ENCODE measurements at places on chromosomes 2 and 18.

DNA sequence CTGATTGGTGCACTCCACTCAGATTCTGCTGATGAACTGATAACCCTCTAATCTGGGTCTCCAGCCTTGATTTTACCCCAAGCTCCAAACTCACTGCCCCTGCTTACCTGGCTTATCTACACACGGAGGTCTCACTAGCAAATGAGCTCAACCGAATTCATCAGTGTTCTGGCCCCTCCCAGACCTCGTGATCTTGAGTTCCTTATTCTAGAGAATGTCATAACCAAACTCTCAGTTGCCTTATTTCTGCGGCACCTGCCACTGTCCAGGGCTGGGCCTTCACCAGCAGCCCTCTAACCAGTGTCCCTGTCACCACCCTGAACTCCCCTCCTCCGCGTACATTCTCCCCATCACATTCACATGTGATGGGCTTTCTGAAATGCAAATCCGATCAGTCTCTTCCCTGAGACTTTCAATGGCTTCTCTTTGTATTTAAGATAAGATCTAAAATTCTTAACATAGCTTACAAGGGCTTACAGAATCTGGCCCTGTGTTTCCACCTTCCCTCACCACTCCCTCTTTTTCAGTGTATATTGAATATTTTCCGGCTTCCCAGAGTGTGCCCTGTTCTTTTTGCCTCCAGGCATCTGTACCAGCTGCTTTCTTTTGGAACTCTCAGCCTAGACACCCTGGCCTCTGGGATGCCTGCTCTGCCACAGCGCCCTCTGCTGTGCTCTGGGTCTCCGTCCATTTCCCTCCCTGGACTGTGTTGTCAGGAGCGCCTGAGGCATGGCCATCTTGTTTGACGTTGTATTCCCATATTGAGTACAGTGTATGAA lies 31.1 kb downstream of the NAB1 start:
- DNase-seq = no peak

GRCh38 chr2:54999182-54999581 lies 51.1 kb downstream of the RTN4 start:
- DNase-seq = no peak

DNA sequence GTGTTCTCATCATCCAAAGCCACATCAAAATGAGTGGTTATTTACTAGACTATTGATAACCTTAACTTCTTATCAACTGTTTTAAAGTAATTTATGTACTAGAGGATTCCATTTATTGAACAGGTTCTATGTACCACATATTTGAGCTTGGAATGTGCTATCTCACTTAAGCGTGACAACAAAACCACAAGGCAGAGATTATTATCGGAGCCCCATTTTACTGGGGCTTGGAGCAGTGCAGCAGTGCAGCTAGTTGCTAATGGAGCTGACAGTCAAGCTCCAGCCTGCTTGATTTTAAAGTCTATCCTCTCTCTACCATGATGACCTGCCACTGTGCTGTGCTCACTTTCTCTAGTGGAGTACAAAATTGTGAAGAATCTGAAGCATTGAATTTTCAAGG lies 24.6 kb downstream of the GCG start:
- no peak for DNase-seq

DNA sequence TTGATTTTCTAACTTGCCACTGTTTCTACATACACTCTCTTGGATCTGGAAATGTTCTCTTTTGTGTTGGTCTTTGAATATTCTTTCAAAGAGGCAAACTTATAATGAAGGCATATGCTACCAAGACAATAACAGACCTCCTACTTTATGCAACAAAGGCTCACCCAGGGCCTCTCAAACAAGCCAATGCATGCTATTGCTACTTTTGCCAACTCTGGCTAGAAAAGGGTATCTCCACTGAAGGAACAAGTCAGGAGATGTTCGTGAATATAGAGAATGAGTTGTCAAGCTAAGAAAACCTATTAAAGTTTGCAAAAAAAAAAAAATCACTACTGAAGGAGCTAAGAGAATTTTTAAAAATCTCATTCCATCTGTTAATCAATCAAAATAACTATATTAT lies 15.9 kb upstream of the DSG2 start:
- no peak for DNase-seq

GRCh38 chr2:4175343-4175742 lies 472.0 kb downstream of the DCDC2C start:
- DNase-seq = no peak
